ENCODE measurements at places on chromosomes 11 and 22.
A peak's percentile ranks its signal among the peaks of the same experiment; 100 is the strongest.

DNA sequence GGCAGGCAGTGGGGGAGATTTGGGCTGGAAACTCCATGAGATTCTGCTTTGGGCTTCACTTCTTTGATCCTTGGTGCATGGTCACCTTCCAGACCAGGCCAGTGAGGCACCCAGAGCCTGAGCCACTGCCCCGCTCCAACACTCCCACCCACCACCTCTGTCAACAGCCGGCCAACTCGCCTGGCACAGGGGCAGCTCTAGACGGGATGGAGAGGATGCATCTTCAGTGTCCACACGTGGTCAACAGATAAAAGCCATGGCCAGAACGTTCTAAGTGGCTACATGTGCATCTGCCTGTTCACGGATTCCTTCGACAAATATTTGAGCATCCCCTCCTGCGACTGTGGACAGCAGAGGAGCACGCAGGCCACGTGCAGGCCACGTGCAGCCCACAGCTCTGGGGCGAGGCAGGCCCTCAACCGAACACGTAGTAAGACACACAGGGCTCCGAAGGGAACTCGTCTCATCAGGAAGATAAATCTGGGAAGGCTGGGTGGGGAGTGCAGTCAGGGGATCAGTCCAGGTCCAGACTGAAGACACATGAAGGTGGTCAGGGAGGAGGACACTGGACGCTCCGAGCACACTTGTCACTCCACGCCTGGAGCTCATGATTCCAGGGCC, 1.2 kb downstream of the LRRC56 start:
- H3K27ac ChIP-seq: no peak overlapping the region
- peaks cover 29% of the 10 kb centered on the region for H3K27me3 ChIP-seq

DNA sequence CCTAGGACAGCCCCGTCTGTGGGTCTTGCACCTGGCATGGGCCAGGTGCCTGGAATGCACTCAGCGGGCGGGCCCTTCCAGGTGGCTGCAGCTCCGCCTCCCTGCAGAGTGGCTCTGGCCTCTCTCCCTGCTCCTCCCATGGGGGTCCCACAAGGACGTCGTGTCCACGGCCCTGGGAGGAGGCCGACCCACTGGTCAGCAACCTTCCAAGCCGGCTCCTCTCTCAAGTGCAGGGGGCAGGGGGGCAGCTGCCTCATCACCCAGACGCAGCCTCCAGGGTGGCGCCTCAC, 41.9 kb downstream of the CERK start:
- no peak overlapping the region for H3K4me3 ChIP-seq
- no peaks in the 10 kb centered on the region for H3K27me3 ChIP-seq
- peaks cover 100% of the 10 kb centered on the region for H3K36me3 ChIP-seq
- no peak overlapping the region for H3K27ac ChIP-seq

- H3K36me3 ChIP-seq: no peaks in the 10 kb centered on the region
- no peaks in the 10 kb centered on the region for H3K27me3 ChIP-seq
- no peak for DNase-seq
- no peaks in the 10 kb centered on the region for H3K4me1 ChIP-seq
Measured at GRCh38 chr11:110100476-110101240, 7.5 kb downstream of the ZC3H12C start.

- no peak overlapping the region for H3K4me3 ChIP-seq
- peaks cover 18% of the 10 kb centered on the region for H3K27me3 ChIP-seq
- H3K36me3 ChIP-seq: no peaks in the 10 kb centered on the region
Measured at GRCh38 chr22:29320546-29320945, 5.0 kb upstream of the RASL10A start.

GRCh38 chr11:2509481-2510001, 64.7 kb downstream of the KCNQ1 start:
- peak; percentile 28 for DNase-seq
- no peak overlapping the region for H3K4me3 ChIP-seq
- H3K27me3 ChIP-seq: no peaks in the 10 kb centered on the region

DNA sequence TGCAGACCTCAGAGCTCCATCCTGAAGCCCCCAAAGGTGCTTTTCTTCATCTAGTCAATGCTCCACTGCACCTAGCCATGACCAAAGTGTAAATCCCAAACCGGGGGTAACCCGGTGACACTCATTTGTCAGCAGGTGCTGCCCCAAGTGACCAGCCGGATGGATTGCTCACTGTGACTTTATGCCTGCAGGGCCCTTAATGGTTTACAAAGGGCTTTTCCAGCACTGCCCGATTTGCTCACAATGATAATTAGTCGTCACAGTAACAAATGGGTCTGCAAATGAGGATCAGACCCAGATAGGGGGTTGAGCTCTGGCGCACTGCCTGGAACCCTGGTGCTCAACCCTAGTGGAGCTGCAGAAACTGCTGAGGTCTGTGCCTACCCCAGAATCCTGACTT, 45.7 kb upstream of the CD5 start:
- no peaks in the 10 kb centered on the region for H3K27me3 ChIP-seq
- peaks cover 3% of the 10 kb centered on the region for H3K4me1 ChIP-seq
- no peak for DNase-seq
- no peak overlapping the region for H3K27ac ChIP-seq
- no peak overlapping the region for H3K4me3 ChIP-seq
- no peaks in the 10 kb centered on the region for H3K36me3 ChIP-seq

DNA sequence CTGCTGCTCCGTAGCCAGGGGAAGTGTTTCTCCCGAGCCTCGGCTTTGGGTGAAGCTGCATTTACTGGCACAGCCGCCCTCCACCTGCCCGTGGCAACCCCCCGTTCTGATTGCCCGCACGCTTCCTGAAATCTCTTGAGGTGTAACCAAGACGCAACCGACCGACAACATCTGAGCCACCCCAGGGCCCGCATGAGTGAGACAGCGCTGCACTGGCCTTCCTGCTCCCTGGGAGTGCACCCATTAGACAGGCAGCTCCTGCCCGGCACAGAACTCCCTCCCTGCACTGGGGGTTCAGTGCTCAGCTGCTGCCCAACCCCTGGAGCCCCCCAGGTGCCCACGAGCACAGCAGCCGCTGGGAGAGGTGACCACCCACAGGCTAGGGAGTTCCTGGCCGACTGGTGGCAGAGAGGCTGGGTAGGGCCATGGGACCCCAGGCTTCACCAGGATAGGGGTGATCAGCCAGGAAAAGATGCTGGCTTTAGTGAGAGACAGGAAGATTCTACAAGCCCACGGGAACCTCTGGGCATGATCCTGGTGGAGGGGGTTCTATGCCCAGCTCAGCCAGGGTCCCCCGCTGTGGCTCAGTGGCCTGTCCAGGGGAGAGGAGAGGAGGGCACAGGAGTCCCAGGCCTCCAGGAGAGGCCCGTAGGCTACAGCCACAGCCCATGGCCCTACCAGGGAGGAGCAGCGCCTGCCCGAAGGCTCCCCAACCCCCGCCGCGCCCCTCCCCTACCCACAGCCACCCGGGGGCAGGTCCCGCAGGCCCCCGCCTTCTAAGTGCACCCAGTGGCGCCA, 14.6 kb downstream of the PLXNB2 start:
- H3K4me1 ChIP-seq: peaks cover 56% of the 10 kb centered on the region
- peak overlapping the region; percentile 29 for H3K4me3 ChIP-seq
- peak overlapping the region; percentile 82 for H3K27ac ChIP-seq
- DNase-seq: no peak
- no peaks in the 10 kb centered on the region for H3K36me3 ChIP-seq
- H3K27me3 ChIP-seq: peaks cover 24% of the 10 kb centered on the region

DNA sequence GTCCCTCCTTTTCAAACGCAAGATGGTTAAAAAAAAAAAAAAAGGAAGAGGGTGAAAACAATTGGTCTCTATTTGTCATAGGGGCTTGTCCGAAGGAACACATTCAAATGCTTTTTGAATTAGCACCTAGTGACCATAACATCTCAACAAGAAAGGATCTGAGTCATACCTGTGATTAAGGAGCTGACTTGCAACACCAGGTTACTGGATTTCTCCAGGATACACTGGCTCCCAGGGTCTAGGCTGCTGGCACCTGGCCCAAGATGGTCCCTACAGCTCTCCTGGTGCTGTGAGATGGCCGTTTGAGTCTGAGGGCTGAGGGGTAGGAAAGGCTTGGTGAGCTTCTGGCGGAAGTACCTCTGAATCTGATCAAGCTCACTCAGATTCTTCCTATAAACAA, 28.4 kb upstream of the UCP3 start:
- peak overlapping the region; percentile 4 for H3K27ac ChIP-seq
- no peaks in the 10 kb centered on the region for H3K27me3 ChIP-seq
- no peak overlapping the region for H3K4me3 ChIP-seq
- H3K36me3 ChIP-seq: no peaks in the 10 kb centered on the region
- no peak for DNase-seq

- H3K36me3 ChIP-seq: no peaks in the 10 kb centered on the region
- DNase-seq: peak; percentile 1
- no peak overlapping the region for H3K27ac ChIP-seq
- H3K4me3 ChIP-seq: no peak overlapping the region
Measured at GRCh38 chr11:66299186-66299585, 7.5 kb downstream of the TMEM151A start.

DNA sequence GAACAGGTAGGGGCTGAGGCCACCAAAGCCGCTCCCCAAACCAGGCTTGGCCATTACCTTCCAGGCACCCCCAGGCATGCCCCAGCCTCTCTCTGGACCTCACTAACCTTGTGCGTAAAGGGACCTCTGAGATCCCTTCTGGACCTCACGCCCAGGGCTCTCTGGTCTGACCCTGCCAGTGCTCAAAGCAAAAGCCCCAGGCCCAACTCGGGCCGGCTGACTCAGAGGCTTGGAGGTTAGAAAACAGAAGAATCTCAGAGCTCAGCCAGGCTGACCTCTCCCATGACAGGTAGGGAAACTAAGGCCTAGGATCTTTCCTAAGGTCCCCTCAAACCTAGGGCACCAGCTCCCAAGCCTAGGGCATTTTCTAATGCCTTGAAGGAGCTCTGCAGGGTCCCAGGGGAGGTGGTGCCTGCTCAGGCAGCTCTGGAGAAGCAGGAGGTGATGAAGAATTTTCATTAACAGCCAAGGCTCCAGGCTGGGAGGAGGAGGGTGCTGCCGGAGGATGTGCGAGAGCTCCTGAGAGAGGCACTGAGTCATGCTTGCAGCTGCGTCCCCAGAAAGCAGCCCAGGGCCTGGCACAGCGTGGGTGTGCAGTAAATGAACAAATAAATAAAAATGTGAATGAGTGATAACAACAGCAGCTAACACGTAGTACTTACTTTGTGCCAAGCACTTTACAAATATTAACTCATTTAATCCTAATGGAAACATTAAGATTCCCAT, 25.6 kb downstream of the ARRB1 start:
- H3K36me3 ChIP-seq: no peaks in the 10 kb centered on the region
- H3K4me1 ChIP-seq: peaks cover 26% of the 10 kb centered on the region

DNA sequence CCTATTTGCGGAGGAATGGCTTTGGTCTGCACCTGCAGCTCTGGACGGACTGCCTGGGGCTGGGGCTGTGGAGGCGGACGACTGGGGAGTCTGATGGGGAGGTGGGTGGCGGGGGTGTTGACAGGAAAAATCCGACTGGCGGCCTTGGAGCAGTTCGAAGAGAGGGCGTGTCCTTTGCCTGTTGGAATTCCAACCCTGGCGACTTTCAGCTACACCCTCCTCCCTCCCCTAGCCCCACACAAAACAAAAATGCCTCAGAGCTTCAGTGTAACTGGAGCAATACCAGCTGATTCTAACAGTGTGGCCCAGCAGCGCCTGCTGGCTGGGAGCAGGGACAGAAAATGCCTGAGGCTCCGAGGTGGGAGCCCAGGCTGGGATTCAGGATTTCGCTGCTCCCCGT, 85.4 kb downstream of the ATXN10 start:
- H3K36me3 ChIP-seq: peaks cover 10% of the 10 kb centered on the region
- no peak overlapping the region for H3K4me3 ChIP-seq
- H3K27ac ChIP-seq: no peak overlapping the region

- H3K4me3 ChIP-seq: no peak overlapping the region
- no peaks in the 10 kb centered on the region for H3K36me3 ChIP-seq
- no peak for DNase-seq
- no peak overlapping the region for H3K27ac ChIP-seq
Measured at GRCh38 chr11:76327756-76328388, 53.1 kb downstream of the THAP12 start.

DNA sequence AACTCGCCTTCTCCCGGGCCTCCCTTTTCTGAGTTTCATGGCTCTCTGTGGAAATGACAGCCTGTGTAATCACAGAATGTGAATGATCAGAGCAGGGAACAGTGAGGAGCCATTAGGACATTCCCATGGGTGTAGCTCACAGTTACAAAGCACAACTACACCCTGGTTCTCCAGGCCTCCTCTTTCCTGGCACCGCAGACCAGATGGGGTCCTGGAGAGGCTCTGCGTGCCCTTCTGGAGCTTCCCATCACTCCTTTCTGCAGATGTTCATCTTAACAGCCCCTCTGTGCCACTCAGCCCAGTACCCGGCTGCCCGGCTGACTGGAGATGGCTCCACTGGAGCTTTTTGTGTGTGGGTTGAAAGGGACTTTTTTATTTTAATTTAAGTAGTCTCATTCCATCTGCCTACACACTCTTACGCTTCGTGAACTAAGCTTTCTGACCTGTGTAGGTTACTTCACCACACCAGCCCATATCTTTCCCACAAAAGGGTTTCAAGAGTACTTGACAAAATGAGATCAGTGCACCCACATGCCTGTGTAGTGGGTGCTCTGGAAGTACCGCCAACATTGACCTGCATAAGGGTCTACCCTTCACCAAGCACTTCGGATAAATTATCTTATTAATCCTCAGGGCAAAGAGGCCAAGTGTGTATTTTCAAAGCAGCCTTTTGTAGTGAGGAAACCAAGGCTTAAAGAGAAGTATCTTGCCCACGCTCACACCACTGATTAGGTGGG, 29.8 kb downstream of the SREBF2 start:
- no peak overlapping the region for H3K4me3 ChIP-seq

- no peaks in the 10 kb centered on the region for H3K36me3 ChIP-seq
- H3K27ac ChIP-seq: no peak overlapping the region
- peaks cover 23% of the 10 kb centered on the region for H3K4me1 ChIP-seq
- H3K4me3 ChIP-seq: no peak overlapping the region
- peaks cover 100% of the 10 kb centered on the region for H3K27me3 ChIP-seq
- DNase-seq: peak; percentile 73
Measured at GRCh38 chr11:31817621-31818424, 6.7 kb upstream of the PAX6 start.

DNA sequence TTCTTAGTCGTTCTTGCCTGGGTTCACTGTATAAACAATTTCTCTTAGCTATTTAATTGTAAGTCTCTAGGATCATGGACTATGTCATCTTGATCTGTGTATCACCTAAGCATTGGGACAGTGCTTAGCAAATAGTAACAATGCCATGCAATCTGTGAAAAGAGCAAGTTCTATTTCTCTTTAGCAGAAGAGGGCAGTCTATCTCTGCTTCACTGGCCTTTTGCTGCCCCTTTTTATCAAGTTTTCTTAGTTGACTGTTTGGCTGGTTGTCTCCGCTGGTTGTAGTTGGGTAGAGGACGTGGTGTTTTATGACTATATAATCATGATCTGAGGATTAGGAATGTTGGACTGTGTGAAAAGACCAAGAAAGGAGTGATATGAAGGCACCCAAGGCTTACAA, 315.0 kb downstream of the JRKL start:
- no peak overlapping the region for H3K27ac ChIP-seq
- no peaks in the 10 kb centered on the region for H3K36me3 ChIP-seq
- H3K4me1 ChIP-seq: no peaks in the 10 kb centered on the region
- DNase-seq: no peak

GRCh38 chr22:36424901-36425579, 37.3 kb upstream of the MYH9 start:
- H3K27ac ChIP-seq: no peak overlapping the region
- no peaks in the 10 kb centered on the region for H3K27me3 ChIP-seq
- H3K4me1 ChIP-seq: no peaks in the 10 kb centered on the region
- no peaks in the 10 kb centered on the region for H3K36me3 ChIP-seq
- DNase-seq: no peak
- no peak overlapping the region for H3K4me3 ChIP-seq

- no peaks in the 10 kb centered on the region for H3K4me1 ChIP-seq
- H3K27me3 ChIP-seq: no peaks in the 10 kb centered on the region
- H3K27ac ChIP-seq: no peak overlapping the region
- no peak for DNase-seq
Measured at GRCh38 chr11:15927864-15928217, 428.5 kb downstream of the SOX6 start.

Measured in left lung (tissue), 14 donors.